ENCODE measurements at places on chromosomes 1 and 21.

GRCh38 chr1:110228381-110228780 is 18.3 kb downstream of the KCNC4 start:
- no peak for DNase-seq

DNA sequence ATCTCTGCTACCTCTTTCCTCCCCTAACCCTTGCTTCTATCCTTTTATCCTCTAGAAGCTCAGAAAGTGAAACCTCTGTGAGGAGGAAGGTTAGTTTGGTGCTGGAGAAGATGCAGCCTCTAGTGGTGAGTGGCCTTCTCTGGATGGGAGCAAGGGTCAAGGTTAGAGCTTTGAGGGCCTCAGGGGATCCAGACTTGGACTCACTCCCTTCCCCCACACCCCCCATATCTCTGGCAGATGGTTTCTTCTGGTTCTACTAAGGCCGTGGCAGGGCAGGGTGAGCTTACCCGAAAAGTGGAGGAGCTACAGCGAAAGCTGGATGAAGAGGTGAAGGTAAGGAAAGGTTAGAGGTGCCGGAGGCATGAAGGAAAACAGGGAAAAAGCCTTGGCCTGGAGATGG is 9.2 kb downstream of the CGN start:
- no peak for DNase-seq

DNA sequence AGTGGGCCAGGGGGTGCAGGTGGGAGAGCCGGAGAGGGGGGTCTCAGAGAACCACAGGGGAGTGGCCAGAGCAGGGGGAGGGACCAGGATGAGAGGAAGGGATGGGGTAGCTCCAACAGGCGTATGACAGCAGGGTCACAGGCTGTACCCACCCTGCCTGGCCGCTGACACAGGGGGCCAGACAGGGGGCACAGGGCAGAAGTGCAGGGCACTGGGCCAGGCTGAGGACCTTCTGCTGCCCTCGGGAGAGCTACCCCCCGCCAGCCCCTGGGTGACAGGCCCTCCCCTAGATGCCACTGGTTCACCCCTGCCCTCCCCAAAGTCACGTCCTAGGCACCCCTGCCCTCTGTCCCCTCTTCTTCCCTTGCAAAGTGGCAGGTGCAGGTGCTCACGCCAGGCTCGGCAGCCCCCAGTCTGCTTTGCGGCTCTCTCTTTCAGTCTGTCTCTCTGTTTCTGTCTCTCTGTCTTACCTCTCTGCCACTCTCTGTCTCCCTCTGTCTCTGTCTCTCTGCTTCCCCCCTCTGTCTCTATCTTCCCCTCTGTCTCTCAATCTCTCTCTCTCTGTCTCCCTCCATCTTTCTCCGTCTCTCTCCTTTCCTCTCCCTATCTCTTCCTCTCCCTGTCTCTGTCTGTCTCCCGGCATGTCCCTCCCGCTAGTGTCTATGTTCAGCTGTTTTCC is 48.5 kb downstream of the WNT9A start:
- DNase-seq, result no peak

DNA sequence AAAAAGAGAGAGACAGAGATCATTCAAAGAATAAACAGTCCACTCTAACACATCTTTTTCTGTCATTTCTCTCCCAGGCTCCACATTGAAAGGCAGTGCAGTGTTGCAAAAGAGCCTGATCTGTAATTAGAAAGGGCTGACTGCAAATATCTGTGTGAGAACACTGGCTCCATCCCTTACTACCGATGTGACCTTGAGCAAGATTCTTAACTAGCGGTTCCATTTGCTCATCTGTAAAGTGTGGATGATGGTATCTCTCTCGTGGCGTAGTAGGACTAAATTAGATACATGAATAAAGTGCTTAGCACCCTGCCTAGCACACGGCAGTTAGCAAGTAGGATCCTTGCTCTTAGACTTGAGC is 26.9 kb upstream of the SLC44A3 start:
- no peak for DNase-seq

DNA sequence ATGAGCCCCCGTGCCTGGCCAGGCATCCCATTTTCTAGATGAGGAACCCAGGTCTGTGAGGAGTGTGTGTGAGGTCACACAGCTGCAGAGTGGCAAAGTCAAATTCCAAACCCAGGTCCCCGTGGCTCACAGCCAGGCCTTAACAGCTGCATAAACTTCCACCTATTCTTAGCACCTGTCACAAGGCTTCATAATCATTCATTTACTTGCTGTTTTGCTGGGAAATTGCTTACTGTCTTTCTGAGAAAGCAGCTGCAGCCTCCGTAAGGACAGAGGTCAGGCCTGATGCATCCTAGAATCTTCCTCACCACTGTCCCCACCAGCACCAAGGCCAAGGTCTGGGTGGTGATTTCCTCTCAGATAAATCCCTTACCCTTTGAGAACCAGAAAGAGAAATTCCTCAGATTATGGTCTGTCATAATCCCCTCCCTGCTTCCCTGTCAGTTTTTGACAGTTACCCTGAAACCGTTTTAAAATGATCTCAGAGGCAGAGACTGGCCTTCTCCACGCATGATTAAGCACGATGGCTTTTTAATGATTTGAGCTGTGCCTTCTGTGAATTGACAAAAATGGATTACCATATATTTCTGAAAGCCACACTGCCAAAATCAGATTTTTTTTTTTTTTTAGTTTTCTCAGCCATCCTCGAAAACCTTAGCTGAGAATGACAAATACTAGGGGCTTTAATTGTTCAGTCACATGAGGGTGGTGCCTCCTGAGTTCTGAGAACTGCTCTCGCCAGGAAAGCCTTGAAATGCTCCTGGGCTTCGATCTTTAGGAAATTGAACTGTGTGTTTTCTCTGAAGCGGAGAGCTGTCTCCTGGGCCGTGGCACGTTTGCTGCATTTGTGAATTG is 70.0 kb upstream of the SELENON start:
- DNase-seq, result no peak

DNA sequence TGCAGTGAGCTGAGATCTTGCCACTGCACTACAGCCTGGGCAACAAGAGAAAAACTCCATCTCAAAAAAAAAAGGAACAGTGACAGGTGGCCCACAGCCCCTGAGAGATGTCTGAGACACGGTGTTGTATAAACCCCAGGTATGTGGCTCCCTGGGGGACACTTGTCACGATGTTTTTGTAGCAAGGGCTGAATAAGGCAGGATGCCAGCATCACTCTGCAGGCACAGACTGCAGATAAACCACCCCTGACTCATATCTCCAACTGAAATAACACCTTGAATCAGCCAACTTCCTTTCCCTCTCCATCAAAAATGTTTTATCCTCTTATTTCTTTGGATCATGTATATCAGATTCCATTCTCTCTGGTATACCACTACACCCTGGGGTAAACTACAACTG is 52.5 kb downstream of the NMNAT2 start:
- DNase-seq, result no peak

DNA sequence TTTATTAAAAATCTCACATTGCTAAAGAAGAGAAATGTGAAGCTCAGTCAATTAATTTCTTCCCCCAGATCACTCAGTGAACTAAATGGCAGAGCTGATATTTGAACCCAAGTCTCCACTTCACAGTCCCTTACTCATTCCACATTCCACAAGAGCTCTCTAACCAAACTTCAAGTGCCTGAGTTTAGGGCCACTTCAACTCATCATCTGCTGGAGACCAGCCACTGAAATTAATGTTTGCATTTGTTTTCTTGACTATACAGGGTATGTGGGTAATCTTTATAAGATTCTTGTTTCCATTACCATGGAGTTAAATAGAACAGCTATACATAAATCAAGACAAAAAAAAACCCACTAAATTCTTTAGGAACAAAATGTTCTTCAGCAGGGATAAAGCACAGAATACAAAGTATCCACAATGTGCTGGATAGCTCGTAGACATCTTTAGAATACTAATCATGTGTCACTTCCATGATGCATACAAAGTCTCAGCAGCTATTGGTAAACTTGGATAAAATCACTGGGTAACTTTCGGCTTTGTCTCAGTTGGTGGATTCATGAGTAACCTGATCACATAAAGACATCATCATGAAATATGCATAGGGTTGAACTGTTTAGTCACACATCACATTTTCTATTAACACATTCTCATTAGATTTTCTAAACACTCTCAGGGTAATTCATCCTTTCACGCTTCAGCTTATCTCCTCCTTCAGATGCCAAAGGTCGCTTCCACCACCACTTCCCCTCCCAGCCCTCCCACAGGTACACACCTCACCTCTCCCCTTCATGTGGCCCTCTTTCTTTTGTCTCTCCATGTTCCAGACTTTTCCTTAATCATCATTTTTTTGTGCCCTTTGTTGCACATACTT is 89.8 kb downstream of the LRRC53 start:
- DNase-seq, result no peak

DNA sequence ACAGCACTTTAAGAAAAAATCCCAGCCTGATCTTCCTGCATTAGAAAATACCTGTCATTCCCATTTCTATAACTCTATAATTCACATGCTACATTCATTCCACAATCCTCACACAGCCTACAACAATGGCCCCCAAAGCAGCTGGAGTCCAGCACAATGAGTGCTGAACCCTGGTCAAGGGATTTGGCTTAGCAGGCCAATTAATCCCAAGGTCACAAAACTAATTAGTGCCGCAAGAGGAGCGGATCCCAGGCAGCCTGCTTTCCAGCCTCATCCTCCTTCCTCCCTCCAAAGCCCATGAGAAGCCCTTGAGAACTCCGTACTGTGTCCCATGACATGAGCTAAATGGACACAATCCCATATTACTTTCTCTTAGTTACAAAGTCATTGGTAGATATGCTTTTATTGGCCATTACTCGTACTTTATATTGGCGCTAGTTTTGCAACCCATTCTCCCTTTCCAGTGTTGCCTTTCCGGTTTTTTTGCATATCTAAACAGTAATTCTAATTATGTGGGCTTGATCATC is 94.8 kb downstream of the DAB1 start:
- no peak for DNase-seq

DNA sequence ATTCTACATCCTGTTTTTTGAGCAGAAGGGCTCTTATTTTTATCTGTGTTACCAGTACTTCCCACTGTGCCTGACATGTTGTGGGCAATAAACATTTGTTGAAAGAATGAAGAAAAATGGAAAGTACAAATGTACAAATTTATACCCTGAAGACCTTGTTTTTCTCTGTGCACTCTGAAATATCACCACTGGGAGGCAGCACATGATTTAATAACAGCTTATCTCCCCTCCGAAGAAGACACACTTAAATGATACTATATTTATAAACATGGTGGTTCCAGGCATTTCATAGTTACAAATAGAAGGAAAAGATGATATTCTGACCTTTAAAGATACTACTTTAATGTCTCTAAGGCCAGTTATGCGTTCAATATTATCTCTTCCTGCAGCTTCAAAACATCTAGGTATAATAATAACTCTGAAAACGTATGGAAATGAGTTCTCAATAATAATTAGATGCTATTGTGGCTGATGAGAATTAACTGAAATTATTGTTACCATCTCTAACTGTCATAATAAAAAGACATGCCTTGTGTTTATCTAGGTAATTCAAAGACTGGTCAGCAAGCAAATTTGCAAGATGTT is 12.8 kb downstream of the DYNLT5 start:
- DNase-seq, result peak; percentile 54

DNA sequence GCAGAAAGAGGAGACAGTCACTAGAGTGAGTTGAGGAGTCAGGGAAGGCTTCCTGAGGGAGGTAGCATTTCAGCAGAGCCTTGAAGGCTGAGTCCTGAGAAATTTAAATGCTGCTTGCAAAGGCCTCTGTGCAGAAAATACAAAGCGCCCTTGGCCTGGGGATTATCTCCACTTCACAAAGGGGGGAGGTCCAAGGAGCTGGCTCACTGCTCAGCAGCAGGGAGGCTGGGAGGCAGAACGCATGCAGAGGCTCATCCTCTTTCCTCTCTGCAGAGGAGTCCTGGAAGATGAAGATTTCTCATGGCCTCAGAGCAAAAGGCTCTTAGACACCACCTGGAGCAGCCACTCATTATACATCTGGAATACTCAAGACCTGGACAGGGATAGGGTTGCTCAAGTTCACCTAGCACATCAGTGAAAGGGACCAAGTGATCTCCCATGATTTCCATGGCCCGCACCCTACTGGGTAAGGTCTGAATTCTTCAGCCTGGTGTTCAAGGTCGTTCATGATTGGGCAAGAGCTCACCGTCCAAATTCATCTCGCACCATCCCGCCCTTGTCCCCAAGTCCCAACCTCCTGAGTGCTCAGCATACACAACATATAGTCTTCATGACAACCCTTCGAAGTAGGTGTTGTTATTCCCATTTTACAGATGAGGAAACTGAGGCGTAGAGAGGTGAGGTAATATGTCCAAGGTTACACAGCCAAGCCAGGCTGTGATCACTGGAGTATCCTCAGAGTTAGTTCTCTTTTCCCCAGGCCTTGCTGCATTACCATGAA is 9.0 kb downstream of the SLC1A7 start:
- no peak for DNase-seq

- no peak for DNase-seq
Observed at GRCh38 chr1:201125800-201126199, 1.2 kb downstream of the ASCL5 start.

DNA sequence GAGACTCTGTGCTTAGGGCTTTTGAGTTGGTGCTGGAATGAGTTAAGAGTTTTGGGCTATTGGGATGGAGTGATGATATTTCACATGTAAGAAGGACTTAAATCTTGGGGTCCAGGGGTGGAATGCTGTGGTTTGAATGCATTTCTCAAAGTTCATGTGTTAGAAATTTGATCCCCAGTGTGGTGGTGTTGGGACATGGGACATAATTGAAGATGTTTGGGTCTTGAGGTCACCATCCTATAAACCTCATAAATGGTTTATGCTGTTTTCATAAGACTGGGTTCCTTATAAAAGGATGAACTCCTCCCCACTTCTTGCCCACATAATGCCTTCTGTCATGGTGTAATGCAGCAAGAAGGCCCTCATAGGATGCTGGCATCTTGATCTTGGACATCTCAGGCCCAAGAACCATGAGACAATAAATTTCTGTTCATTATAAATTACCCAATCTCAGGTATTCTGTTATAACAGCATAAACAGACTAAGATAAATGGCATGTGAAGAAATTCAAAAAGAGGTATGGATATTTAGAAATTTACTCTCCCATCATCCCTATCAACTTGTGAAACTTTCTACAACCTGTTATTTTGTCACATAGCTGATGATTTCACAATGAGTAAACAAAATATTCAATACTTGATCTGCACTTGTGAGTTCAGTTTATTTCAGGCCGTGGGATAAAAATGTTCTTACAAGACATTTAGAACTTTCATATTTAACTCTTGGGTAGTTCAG is 48.0 kb upstream of the NEK7 start:
- DNase-seq, result no peak

GRCh38 chr21:26967062-26967913 is at the start of gene ADAMTS5:
Gene ADAMTS5, minus strand, starts transcription at chr21:26967088. Its CDS starts 697 bp downstream, at chr21:26966391.
- no peak for DNase-seq

Data from midbrain (tissue), 1 donor.